ENCODE measurements at places on chromosomes 3 and 15. TPM values are rescaled to one million over a fixed set of nuclear protein-coding genes. Genes with fewer than 3 reads are reported as not detected.

Gene CCDC54
- not detected for total RNA-seq

Gene CACNA2D2
- 17.3 TPM for total RNA-seq

Gene RASL12
- 0.69 TPM for total RNA-seq

Gene IL17RB
- total RNA-seq: 0.33 TPM

Gene FMN1
- total RNA-seq: 1.3 TPM

Gene TRIM42
- not detected for total RNA-seq

Gene FBXW12
- total RNA-seq: not detected

Gene LRRC31
- total RNA-seq: 0.23 TPM

Gene CHDH
- total RNA-seq: 1.0 TPM

Gene WDR72
- 0.59 TPM for total RNA-seq

Gene ZNF662
- 1.4 TPM for total RNA-seq

Gene GMNC
- not detected for total RNA-seq

Gene ONECUT1
- total RNA-seq: 0.69 TPM

Gene ITIH3
- not detected for total RNA-seq

Gene EFCAB12
- 0.21 TPM for total RNA-seq

Gene ITGA11
- 0.28 TPM for total RNA-seq

Gene DNAH12
- 0.85 TPM for total RNA-seq

Gene ABI3BP
- total RNA-seq: 0.26 TPM

Gene ATP13A5
- total RNA-seq: 0.23 TPM

Gene DCLK3
- total RNA-seq: not detected

Gene MAP1A
- 1.8 TPM for total RNA-seq

Gene LTF
- total RNA-seq: not detected

Gene RHCG
- total RNA-seq: not detected

Gene NR2F2
- total RNA-seq: 15.9 TPM

Gene FAM227B
- total RNA-seq: 3.8 TPM

Gene ALAS1
- 59.1 TPM for total RNA-seq

Gene APBA2
- total RNA-seq: 33.1 TPM

Gene P3H2
- total RNA-seq: 1.5 TPM

Gene ROPN1B
- total RNA-seq: not detected

Gene SOX14
- 19.7 TPM for total RNA-seq

Gene LMCD1
- total RNA-seq: 9.5 TPM

Gene ZNF619
- 8.0 TPM for total RNA-seq

Gene GOLGA6D
- total RNA-seq: 1.2 TPM

Gene NME9
- total RNA-seq: not detected

Gene LEKR1
- 0.18 TPM for total RNA-seq

Gene GOLGA8R
- total RNA-seq: 0.92 TPM

Gene ZNF80
- total RNA-seq: not detected

Gene CCR2
- total RNA-seq: not detected

Gene RARB
- not detected for total RNA-seq

Gene NR1I2
- total RNA-seq: 0.23 TPM

Gene CSPG4
- total RNA-seq: 0.18 TPM

Gene ACKR4
- total RNA-seq: not detected

Gene ZPLD1
- total RNA-seq: not detected

Gene RAB27A
- total RNA-seq: 19.4 TPM

Gene TMEM42
- total RNA-seq: 17.7 TPM

Gene IDH3A
- total RNA-seq: 19.9 TPM

Gene C3orf80
- not detected for total RNA-seq

Gene SLCO2A1
- 3.8 TPM for total RNA-seq

Gene CCRL2
- total RNA-seq: 1.4 TPM

Gene ZNF148
- total RNA-seq: 34.3 TPM

Gene KLHL40
- total RNA-seq: not detected

Gene WWTR1
- total RNA-seq: 137 TPM

Gene SHC4
- 6.8 TPM for total RNA-seq

Gene TRIM59
- total RNA-seq: 12.8 TPM

Gene GMPS
- total RNA-seq: 66.5 TPM

Measured in endothelial cell (in vitro differentiated cells).